LoVo (cell line): ENCODE measurements at places on chromosomes 3 and 15.
A peak's percentile ranks its signal among the peaks of the same experiment; 100 is the strongest.

- no peak for DNase-seq
These were observed 48.8 kb downstream of the NSMCE3 start for GRCh38 chr15:29220852-29221251.

DNA sequence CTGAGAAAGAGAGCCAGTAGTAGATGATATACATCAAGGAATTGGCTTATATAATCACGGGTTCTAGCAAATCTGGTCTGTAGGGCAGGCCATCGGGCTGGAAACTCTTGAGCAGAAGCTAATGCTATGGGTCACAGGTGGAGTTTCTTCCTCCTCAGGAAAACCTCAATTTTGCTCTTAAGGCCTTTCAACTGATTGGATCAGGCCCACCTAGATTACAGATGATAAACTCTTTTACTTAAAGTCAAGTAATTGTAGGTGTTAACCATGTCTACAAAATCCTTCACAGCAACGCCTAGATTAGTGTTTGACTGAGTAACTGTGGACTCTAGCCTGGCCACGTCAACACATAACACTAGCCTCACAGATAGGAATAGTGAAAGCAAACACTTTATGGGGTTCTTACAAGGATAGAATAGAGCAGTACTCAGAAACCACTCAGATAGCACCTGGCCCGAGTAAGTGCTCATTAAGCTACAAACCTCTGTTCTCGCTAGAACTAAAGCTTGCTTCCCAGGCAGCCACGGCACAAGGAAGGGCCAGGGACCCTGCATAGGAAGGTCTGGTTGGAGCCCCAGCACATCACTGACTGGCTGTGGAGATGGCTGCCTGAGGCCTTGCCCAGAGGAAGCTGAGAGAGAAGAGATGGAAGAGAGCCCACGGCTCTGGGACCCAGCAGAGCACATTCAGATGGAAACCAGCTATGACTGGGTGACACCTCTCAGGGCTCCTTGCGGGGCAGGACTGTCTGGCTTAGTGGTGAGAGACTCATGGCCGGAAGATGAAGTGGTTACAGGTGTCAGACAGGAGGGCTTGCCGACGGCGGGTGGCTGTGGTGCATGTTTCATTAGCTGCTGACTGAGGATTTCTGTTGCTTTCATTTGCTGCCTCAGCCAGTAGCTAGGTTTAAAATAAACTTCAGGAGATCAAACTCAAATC, 202.5 kb upstream of the TLE3 start:
- DNase-seq = no peak

- peak; percentile 21 for DNase-seq
These were observed 468 bp downstream of the UBP1 start for GRCh38 chr3:33439546-33440327.

GRCh38 chr15:91942720-91943394, 89.3 kb downstream of the SLCO3A1 start:
- DNase-seq = peak; percentile 69

GRCh38 chr3:10763248-10763620, 52.8 kb upstream of the SLC6A11 start:
- DNase-seq = no peak

DNA sequence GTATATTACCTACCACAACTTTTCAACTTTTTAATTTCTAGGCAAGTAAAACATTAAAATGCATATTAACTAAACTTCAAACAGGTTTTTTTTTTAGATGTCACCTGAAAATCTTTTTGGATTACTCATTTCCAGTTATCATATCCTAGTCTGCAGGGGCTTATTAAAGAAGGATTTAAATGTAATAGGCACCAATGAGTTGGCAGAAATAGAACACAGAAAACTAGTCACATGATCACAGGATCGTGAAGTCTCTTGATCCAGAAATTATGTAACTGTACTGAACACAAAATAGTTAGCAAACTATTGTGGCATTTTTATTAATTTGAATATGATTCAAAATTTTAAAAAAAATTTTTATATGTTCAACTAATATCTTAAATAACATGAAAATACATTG, 654.4 kb upstream of the NAALADL2 start:
- DNase-seq = no peak

DNA sequence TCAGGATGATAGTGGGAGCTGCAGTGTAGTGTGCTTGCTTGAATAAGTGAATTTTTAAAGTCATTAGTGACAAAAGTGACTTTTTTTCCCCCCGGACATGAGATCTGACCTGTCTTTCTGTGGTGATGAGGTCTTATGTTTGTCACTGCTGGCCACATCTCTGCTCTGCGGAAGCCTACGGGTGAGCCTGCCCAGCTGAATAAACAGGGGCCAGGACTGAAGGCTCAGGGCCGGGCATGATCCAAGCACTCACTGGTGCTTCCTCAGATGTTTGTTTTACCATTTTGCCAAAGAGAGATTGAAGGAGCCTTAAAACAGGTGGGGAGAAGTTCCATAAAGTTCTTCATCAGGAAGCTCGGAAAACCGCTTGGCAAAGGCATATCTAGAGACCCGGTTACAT, 35.0 kb downstream of the RPL39L start:
- DNase-seq = no peak

- DNase-seq = no peak
These were observed 61.9 kb upstream of the STXBP5L start for GRCh38 chr3:120846073-120846472.

DNA sequence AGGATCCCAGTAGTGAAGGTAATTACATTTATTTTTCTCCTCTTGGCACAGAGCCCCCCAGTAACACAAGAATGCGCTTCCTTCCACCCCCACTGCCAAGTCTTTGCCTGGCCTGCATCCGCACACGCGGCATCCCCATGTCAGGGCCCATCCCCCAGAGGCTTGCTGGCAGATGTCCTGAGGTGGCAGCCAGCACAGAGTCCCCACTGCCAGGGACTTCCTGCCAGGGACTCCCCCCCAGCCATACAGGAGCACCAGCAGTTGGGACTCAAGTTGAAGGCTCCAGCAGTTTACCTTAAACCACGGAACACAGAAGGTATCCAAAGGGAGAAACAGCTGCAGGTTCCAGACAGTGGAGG, 41.0 kb downstream of the MEGF11 start:
- DNase-seq = no peak

GRCh38 chr3:64278625-64279024, 53.4 kb upstream of the PRICKLE2 start:
- DNase-seq = no peak

DNA sequence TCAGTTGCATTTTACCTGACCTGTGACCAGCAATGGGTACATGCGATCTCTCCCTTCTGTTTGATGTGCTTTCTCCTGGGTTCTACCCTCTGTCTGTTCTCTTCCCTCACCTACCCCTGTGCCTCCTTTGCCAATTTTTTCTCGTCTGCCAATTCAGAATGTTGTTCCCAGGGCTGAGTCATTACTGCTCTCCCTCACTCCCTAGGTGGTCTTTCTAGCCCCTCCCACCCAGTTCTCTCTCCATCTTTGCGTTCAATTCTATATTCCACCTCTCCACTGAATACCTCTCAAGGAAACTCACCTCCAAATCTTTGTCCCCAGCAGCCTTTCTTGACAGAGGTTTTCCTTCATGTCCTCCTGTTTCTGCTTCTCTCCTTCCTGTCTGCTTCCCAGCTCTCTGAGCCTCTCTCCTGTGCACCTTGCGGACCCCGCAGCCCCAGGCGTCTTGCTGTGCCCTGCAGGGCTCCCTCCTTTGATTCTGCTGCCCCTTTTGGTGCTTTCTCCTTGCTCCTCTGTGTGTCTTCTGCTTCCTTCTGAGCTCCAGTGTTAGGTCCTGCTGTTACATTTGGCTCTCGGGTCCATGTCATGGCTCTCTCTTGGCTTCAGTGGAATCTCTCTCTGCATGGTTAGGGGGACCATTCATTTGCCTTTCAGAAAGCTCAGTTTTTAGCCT, 398.2 kb upstream of the TPM1 start:
- no peak for DNase-seq

GRCh38 chr3:89571707-89572106, 464.3 kb downstream of the EPHA3 start:
- no peak for DNase-seq

- DNase-seq = no peak
These were observed 356.8 kb upstream of the ATP11B start for GRCh38 chr3:182436547-182436946.

GRCh38 chr3:186381424-186382216, 19.6 kb upstream of the DGKG start:
- DNase-seq = peak; percentile 45

- DNase-seq = no peak
These were observed 292.8 kb upstream of the LYSMD4 start for GRCh38 chr15:100026041-100026440.

GRCh38 chr15:77287385-77287784, 132.5 kb downstream of the PEAK1 start:
- no peak for DNase-seq

DNA sequence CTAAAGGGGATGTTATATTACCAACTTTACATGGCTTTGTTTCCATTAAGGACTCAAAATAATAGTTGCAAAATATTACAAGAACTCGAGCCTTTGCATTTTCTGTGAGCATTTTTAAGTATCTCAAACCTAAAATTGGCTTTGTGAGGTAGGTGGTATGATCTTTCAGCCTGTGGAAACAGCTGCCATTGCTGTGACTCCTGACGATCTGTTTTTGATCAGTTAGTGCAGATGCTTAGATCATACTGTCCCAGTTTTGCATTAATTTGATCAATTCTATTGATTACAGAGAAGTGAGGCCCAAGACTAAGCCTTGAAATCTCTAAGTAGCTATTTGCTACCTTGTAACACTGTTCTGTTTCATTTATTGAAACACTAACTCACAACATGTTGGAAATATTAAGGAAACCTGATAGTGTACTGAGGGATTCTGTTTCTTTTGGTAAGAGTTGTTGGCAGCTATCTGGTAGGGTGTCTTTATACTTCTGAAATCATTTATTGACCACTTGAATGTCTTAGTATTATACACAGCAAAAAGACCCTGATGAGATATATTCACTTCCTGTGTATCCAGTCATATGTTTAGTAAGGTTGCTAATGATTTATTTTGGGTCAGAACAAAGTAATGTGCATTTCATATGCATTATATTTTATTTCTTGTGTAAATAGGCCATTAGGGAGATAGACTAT, 14.8 kb downstream of the SKIL start:
- DNase-seq = no peak

DNA sequence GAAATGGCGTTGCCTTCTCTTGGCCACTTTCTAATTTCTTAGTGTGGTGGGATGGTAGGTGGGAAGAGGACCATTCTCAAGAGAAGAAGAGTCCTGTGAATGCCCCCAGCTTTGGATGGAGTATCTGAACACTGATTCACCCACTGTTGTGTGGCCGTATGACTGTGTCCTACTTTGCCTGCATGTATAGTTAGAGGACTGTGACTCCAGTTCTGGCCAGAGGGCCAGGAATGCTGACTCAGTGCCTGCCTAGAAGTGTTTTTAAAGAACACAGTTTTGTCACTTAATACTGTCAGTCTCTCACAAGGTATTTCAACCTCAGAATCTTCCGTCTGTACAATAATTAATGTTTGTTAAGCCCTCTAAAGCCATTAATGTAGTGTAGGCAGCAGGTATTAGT, 2.1 kb downstream of the SEC61A1 start:
- DNase-seq = no peak

- peak; percentile 67 for DNase-seq
These were observed 27.0 kb upstream of the POLG start for GRCh38 chr15:89361451-89362202.

DNA sequence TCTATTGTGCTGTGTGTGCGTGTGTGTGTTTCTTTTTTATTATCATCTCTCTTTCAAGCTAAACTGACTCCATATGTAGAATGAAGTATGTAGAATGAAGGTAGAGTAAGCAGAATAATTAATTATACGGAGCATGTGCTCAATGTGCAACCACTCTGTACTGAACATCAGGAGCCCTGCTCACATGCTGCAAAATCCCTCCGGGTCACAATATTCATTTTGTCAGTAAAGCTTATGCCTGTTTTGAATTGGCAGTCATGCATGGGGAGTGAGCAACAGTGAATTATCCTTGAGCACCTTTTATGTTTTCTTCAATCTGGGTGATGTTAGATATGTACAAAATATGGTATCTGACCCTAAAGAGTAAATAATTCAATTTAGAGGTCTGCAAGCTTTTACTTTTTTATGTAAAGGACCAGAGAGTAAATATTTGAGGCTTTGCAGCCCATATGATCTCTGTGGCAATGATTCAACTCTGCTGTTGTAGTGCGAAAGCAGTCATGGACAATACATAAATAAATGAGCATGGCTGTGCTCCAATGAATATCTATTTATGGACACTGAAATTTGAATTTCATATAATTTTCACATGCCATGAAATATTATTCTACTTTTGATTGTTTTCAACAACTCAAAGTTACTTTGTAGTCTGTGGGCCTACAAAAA, 199.9 kb downstream of the VGLL3 start:
- DNase-seq = no peak

- peak; percentile 37 for DNase-seq
These were observed 15.6 kb upstream of the MAGEF1 start for GRCh38 chr3:184727357-184728009.

- no peak for DNase-seq
These were observed 90.7 kb upstream of the IQSEC1 start for GRCh38 chr3:13163848-13164382.

DNA sequence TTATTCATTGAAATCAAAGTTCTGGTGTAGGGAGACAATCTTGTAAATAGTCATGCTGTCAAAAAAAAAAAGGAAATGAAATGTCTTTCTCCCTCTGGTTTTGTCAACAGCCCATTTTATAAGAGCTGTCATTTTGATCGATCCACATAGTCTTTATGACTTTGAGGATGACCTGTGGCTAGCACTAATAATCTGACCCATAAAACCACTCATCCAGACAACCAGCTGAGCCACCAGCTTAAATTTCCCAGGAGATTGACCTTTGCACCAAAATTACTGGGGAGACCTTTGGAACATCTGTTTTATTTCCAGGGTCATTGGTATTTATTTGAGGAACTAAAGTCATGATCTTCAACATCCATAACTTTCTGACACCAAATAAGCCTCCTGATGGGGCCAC, 98.5 kb upstream of the MME start:
- DNase-seq = no peak

GRCh38 chr3:156474560-156475389, 80.1 kb downstream of the SSR3 start:
- no peak for DNase-seq

- DNase-seq = no peak
These were observed 246.4 kb upstream of the TPRG1 start for GRCh38 chr3:188925376-188925775.

DNA sequence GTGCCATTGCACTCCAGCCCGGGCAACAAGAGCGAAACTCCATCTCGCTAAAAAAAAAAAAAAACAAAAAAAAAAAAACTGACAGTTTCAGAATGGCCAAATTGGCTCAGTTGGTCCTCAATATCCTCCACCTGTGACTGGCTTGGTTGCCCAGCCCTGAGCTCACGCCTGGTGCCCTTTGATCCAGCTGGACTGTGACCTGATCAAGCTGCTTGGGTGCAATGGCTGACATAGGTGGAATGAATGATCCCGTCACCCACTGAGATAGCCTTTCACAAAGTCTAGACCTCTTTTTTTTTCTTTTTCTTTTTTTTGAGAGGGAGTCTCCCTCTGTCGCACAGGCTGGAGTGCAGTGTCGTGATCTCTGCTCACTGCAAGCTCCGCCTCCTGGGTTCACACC, 254.6 kb downstream of the FOXP1 start:
- DNase-seq = no peak

DNA sequence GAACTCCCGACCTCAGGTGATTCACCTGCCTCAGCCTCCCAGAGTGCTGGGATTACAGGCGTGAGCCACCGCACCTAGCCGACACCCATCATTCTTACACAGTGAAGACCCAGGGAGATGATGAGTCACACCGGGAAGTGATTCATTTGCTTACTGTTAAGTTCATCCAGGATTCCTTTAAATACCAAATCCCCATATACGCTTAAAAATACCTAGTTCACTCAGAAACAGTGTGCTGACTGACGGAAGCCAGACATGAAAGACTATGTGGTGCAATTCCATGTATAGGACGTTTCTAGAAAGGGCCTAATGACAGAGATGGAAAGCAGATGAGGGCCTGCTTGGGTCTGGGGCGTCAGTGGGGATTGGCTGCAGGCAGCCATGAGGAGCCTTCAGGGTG, 75.2 kb downstream of the APBA2 start:
- DNase-seq = peak; percentile 72
